ENCODE measurements at places on chromosomes 5 and 9.

- no peak for DNase-seq
Observed at GRCh38 chr5:908172-908571, 15.5 kb downstream of the TRIP13 start.

DNA sequence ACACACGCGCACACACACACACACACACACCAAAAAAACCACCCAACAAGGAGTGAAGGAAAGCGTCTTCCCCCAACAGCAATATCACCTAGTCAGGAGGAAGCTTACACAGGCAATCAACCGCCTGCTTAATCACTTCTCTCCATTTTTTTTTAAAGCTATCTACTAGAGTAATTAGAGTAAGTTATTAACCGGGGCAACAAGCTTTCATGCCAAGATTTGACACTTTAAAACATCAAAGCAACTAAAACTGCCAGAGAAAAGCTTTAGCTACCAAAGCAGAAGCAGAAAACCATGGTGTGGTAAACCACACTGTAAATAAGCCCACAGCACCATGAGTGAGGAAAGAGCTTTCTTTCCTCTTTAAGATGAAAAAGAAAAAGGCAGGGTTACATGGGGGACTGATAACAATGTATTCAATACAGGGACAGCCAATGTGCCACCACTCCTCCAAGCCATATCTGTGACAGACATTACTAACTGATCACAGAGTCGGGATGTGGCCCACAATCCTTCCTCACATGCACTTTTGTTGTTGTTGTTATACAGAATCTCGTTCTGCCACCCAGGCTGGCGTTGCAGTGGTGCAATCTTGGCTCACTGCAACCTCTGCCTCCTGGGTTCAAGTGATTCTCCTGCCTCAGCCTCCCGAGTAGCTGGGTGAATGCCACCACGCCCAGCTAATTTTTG lies 282.1 kb downstream of the CRB2 start:
- no peak for DNase-seq

- no peak for DNase-seq
Observed at GRCh38 chr5:136309376-136309775, 56.0 kb downstream of the TRPC7 start.

- no peak for DNase-seq
Observed at GRCh38 chr5:11809407-11809806, 94.8 kb downstream of the CTNND2 start.

DNA sequence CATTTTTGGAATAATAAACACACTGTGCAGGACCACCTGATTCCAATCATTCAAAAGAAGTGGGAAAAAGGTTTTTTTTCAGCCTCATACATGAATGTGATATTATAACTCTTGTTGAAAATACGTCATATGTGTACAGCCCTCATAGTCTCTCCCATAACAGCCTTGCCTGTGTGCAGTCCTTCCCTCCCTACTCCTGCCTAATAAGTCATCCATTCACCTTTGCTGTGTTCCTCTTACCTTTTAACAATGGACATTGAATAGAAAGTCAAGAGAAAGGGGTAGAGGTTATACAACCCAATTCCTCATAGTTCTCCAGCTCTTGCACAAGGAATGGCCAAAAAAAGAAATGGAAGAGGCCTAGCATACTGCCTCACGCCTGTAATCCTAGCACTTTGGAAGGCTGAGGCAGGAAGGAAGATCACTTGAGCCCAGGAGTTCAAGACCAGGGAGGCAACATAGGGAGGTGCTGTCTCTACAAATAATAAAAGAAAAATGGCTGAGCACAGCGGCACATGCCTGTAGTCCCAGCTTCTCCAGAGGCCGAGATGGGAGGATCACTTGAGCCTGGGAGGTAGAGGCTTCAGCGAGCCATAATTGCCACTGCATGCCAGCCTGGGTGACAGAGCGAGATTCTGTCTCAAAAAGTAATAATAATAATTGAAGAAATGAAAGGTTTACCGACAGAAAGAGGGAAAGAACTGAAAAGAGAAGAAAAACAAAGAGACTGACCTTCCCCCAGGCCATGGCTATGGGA lies 356.1 kb upstream of the KIF2A start:
- no peak for DNase-seq

- no peak for DNase-seq
Observed at GRCh38 chr5:68423154-68423811, 207.7 kb downstream of the PIK3R1 start.

Measured in CD4-positive, alpha-beta T cell treated with Interleukin-15 for 1 hour (primary cell).